ENCODE measurements at places on chromosomes 7 and 10. TPM values are rescaled to one million over a fixed set of nuclear protein-coding genes. Genes with fewer than 3 reads are reported as not detected.

DNA sequence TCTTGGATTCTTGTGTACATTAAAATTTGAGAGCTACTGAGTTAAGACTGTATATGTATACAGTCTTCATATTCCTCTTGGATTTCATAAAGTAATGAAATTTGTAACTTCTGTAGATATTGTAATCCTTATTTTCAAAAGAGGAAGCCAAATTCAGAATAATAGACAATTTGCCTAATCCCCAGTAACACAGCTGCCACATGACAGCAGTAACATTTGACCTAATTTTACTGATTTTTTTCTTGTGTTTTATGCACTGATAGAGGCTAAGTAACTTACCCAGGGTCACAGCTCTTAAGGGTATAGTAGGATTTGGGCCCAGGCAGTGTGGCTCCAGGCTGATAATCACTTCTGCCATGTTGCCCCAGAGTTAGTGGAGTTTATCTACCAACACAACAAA lies 40.4 kb upstream of the IL6 start:
- DNase-seq = no peak

- no peak for DNase-seq
These were observed 6.9 kb upstream of the TNS3 start for GRCh38 chr7:47588704-47589225.

- no peak for DNase-seq
These were observed 49.8 kb upstream of the TMEM273 start for GRCh38 chr10:49237985-49238384.

GRCh38 chr7:100211342-100211780 lies 8.4 kb upstream of the PVRIG start:
- DNase-seq = no peak

DNA sequence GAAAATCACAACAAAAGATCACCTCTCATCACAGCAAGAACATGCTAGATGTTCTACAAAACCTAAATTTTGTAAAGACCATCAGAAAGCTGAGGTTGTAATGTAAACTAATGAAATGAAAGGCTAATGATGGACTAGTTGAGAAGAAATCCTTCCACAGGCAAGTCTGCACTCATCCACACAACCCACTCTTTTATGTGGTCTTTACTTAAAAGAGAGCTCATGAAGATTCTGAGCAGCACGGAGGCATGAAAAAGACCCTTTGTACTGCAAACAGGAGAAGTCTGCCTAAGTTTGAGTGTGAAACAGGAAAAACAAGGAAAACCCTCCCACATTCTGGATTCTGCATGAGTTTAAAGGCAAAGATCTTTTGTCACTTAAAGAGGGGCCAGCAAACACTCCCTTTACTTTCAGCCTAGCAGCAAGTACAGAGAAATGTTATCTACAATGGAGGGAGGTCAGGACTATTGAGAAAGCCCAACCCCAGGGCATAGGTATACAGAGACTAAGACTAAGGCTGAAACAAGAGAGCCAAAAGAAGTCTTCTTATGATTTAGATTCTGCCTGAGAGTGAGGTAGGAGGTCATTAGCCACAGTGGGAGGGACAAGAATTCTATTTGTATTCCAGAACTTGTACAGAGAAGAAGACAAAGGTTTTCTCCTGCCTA lies 521.2 kb upstream of the TEX47 start:
- no peak for DNase-seq

DNA sequence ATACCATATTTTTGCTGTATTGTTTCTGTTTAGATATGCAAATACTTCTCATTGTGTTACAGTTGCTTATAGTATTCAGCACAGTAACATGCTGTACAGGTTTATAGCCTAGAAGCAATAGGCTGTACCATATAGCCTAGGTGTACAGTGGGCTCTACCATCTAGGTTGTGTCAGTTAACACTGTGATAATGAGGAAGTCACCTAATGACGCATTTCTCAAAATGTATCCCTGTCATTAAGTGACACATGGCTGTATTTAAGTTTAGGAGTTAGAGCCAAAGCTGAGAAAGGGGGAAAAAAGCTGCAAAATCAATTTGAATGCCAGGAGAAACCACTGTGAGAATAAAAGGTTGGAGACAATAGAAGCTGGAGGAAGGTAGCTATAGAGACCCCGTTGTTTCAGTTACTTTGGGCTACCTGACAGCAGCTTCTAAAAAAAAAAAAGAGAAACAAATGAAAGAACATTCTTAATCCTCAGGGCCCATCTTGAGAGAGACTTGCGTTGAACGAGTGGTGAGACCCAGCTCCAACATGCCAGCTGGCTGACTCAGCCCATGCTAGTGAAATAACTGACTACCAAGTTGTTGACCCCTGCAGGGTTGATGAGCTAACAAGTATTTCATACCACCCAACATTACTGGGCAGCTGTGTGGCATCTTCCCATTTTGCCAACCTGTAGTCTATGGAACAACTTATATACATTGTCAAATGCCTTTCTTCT lies 8.7 kb downstream of the STARD3NL start:
- DNase-seq = no peak

VAX1 gene
- total RNA-seq = not detected

DNA sequence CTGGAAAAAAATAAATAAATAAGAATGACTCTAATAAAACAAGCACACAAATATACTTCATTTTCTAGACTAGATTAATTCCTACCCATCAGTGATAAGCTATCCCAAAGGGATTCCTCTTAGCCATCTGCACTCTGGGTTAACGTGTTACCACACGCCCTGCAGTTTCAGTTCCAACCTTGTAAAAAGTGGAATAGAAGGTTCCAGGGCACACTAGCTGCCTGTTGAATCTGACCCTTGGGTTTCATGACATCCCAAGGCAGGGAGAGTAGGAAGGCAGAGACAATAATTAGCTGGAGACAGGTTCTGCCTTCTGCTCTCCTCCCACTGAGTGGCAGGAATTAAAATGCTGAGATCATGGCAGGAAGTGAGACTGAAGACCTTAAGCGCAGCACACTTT lies 33.5 kb downstream of the SLC37A3 start:
- DNase-seq = no peak

DNA sequence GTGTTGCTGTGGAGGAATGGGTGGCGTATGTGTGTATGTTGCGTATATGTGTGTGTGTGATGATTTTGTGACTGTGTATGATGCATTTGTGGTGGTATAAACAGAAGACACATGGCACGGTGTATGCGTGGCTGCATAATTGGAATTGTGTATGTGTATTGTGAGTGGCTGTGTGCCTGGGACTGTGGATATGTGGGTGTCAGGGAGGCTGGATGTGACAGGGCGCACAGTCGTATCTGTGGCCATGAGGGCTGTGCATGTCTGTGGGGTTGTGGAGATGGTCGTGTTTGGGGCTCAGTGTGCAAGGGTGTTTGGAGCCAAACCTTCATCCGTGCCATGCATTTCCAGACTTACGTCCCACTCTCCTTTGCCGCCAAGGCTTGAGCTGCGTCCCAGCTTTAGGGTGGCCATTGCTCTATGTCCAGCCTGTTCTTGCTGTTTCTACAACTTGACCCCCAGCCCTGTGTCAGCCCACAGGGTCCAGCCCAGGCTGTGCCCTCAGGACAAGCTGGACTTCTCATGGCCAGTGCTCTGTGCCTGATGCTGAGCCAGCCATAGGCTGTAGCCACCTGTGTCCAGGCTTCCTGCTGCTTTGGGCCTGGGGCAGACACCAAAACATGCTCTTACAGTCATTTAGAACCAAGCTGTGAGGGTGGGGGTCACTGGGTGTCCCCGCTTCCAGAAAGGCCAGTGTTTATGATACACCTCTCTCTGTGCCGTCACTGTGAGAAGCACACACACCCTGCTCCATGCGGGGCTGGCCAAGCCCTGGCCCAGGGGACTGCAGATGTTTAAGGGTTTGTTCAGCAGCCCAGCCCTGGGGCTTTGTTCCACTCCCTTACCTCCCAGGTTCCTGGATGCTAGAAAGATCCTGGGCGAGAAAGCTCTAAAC lies 127.6 kb downstream of the NEURL1 start:
- DNase-seq = no peak

PON1 gene
- not detected for total RNA-seq

DNA sequence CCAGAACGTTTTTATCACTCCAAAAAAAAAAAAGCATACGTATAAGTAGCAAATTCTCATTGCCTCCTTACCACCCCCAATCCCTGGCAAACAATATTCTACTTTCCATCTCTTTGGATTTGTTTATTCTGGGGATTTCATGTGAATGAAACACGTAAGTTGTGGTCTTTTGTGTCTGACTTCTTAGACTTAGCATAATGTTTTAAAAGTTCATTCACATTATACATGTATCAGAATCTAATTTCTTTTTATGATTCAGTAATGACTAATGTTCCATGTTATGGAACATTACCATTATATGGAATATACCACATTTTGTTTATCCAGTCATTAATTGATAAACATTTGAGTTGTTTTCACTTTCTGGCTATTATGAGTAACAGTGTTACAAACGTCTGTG lies 12.5 kb upstream of the KLHL7 start:
- DNase-seq = no peak

DNA sequence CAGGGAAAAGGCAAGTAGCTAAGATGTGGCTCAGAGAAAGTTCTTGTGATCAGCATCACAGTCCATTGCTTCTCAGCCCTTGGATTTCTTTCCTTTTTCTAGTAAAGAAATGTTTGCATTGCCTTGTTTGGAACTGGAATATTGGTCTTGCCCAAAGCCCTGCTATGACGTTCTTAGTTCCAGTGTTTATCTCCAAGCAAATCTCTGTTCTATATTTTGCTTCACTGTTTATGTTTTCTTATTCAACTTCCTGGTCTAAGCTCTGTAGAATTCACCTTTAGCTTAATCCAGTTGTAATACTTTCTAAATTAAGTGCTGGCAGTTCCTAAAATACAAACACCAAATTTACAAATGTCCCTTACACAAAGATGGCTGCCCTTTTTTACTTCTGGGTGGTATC lies 88.7 kb upstream of the ZNF438 start:
- DNase-seq = no peak

- no peak for DNase-seq
These were observed 643 bp downstream of the SMO start for GRCh38 chr7:129188892-129189660.

GRCh38 chr10:102814873-102815661 lies 22.1 kb downstream of the CYP17A1 start:
- DNase-seq = no peak

GRCh38 chr7:30249316-30249715 lies 35.1 kb upstream of the ZNRF2 start:
- no peak for DNase-seq

- no peak for DNase-seq
These were observed 443.2 kb upstream of the SEMA3A start for GRCh38 chr7:84637568-84638338.

SRRM3 gene
- total RNA-seq = 0.58 TPM

GRCh38 chr7:90596671-90597562 lies 796 bp downstream of the CDK14 start:
- DNase-seq = no peak

DNA sequence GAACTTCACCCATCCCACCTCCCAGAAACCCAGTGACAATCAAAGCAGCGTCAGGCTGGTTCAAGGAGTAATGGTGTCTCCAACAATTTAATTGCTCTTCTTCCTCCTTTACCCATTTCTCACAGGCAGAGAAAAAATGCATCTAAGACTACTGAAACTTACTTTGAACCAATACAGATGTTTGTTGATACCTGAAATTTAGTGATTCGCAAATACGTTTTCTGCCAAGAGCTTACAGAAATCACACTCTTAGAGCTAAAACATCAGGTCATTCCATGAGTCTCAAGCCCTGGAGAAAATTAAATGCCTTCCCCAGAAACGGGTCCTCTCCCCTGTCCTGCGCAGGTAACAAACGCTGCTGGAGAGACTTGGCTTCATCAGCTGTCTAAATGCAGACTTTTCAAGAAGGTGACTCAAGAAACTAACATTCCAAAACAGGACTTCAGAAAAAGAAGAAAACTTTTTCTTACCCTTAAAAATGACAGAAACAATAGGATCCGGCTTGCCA lies 443 bp downstream of the MYOF start:
- no peak for DNase-seq

GRCh38 chr10:87589645-87590051 lies 70.0 kb upstream of the PAPSS2 start:
- no peak for DNase-seq
